ENCODE measurements at places on chromosomes 4 and X.

GRCh38 chr4:25551605-25552004 lies 104.0 kb upstream of the SLC34A2 start:
- DNase-seq, result no peak

DNA sequence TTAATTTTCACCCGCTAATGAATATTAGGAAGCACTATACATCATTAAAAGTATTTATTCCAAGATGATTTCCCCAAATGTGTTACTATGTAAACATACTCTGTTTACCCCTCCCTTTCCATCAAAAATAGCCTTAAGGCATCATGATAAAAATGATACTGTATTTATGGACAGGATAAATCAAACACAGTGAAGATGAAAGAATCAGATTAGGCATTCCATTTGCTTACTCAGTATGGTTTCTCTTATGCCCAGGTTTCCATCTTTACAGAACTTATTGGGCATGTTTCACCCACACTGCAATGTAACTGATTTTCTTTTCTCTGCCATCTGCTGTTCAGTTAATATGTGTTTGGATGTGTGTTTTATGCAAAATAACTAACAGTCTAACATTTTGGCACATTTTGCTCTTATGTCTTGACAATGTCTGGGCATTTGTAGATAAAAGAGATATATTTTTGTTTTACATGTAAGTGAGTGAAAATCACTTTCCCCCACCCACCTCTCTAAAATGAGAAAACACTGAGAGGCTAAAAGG lies 445.2 kb downstream of the RPA4 start:
- no peak for DNase-seq

DNA sequence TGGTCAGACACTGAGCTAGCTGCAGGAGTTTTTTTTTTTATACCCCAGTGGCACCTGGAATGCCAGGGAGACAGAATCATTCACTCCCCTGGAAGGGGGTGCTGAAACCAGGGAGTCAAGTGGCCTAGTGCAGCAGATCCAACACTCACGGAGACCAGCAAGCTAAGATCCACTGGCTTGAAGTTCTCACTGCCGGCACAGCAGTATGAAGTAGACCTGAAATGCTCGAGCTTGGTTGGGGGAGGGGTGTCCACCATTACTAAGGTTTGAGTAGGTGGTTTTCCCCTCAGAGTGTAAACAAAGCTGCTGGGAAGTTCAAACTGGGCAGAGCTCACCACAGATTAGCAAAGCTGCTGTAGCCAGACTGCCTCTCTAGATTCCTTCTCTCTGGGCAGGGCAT lies 537.9 kb upstream of the LCORL start:
- no peak for DNase-seq

- DNase-seq, result no peak
Observed at GRCh38 chr4:98544818-98545414, 113.5 kb downstream of the TSPAN5 start.

DNA sequence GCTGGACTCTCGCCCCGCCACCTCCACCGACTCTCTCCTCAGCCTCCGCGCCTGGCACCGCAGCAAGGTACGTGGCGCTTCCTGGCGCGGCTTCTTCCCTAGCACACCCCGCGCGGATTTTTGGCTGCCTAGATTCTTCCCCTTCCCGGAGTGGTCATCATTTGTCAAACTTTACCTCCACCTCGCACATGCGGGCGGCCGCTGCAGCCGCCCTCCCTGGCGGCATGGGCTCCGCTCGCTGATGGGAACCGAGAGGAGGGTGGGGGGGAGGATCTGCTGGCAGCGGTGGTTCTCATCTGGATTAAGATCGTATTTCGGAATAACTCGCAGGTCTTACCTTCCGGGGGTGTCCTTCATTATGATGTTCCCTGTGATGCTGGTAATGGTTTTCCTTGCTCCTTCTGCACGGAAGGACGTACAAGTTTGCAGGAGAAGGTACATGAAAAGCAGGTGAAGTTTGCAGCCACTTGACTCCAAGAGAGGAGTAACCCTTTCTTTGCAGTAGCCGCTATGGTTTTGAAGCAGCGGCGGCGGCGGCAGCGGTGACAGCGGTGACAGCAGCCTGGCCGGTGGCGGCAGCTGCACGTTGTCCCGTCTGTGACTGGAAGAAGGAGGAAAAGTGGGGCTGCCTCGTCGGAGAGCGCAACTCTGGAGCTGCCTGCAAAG lies 2183.9 kb upstream of the TENM3 start:
- DNase-seq, result no peak

- no peak for DNase-seq
Observed at GRCh38 chr4:55592014-55592413, at the start of gene PDCL2. Gene PDCL2 (minus strand): TSS chr4:55592245. CDS start chr4:55592109, 136 bp downstream.

- DNase-seq, result no peak
Observed at GRCh38 chr4:152243896-152244595, 291.8 kb downstream of the FBXW7 start.

DNA sequence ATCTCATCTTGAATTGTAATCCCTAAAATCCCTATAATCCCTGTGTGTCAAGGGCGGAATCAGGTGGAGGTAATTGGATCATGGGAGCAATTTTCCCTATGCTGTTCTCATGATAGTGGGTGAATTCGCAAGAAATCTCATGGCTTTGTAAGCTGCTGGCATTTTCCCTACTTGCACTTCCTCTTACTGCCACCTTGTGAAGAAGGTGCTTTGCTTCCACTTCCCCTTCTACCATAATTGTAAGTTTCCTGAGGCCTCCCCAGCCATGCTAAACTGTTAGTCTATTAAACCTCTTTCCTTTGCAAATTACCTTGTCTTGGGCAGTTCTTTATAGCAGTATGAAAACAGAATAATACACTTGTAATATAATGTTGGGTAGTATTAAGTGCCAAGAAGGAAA lies 1087.4 kb upstream of the SLIT2 start:
- no peak for DNase-seq

DNA sequence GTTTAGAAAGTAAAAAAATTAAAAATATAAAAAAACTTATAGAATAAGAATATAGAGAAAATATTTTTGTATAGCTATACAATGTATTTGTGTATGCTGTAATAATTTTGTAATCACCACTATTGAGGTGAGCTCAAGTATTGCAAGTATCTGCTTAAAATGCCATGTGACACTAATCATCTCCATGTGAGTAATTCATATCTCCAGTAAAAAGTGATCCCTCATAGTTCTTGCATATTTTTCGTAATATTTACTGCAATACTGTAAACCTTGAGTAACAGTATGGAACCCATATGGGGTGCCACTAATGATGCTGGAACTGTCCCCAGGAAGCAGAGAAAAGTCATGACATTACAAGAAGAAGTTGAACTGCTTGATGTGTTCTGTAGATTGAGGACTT lies 43.2 kb upstream of the HUWE1 start:
- DNase-seq, result no peak

DNA sequence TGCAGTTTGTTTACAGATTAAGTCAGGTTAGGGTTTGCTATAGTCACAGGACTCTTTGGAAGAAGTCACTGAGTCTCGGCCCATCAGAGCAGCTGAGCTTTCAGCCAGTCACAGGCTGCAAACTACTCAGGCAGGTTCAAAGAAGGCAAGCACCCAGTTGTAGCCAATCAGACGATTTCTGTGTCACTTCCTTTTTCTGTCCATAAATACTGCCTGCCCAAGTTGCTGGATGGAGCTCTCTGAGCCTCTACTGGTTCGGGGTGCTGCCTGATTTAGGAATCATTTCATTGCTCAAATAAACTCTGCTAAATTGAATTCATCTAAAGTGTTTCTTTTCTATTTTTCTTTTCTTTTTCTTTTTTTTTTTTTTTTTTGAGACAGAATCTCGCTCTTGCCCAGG lies 7.3 kb upstream of the SH3BP2 start:
- DNase-seq, result no peak

GRCh38 chr4:112031712-112032328 lies 113.4 kb upstream of the FAM241A start:
- no peak for DNase-seq

DNA sequence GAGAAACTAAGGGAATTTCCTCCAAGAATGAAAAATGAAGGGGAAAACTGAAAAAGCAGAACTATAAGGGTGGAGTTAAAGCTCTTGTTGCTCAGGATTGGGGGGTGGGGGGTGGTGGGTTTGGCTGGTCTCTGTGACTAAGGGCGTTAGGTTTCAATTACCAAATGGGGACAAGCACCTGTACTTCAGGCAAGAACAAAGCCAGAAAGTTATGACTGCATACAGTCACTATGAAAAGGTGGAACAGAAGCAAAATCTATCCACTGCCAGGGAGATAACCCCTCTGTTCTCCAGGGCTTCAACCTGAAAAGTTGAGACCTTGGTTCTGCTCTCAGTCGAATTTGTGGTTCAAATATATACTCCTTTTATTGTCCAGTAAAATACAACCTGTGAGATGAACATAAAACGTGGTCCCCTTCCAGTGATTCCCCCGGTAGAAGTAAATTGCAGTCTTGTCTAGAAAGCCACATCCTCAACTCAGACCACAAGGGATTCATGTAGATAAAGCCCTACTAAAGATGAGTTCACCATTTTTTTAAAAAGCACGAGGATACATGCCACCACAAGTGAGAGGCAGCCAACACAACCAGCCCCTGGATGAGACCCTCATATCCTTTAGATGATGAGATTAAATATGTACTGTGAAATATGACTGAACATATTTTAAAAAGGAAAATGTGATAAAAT lies 257.1 kb upstream of the RPS6KA3 start:
- DNase-seq, result no peak

- DNase-seq, result no peak
Observed at GRCh38 chr4:16187455-16187854, 38.8 kb downstream of the TAPT1 start.

DNA sequence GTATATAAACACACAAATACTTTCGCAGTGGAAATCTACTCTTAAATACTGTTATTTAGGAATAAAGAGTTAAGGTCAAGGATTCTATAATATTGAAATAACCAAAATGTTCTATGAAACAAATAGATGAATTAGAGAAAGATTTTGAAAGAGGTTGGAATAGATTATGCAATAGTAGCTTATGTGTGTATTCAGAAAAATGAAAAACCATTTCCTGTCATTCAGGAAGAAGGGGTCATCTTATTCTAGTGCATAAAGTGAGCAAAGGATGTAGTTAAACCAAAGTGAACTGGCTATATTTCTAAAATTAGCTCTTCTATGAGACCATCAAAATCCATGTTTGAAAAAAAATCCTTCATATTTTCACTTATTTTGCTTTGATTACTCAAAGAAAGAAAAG lies 30.0 kb upstream of the MYOZ2 start:
- DNase-seq, result no peak

DNA sequence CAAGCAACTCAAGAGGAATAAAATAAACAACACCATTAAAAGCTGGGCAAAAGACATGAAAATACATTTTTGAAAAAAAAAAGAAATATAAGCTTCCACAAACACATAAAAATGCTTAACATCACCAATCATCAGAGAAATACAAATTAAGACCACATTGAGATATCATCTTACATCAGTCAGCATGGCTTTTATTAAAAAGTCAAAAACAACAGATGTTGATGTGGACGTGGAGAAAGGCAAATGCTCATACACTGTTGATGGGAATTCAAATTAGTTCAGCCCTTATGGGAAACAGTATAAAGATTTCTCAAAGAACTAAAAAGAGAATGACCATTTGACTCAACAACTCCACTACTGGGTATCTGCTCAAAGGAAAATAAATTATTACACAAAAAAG lies 59.6 kb downstream of the STK32B start:
- DNase-seq, result no peak

DNA sequence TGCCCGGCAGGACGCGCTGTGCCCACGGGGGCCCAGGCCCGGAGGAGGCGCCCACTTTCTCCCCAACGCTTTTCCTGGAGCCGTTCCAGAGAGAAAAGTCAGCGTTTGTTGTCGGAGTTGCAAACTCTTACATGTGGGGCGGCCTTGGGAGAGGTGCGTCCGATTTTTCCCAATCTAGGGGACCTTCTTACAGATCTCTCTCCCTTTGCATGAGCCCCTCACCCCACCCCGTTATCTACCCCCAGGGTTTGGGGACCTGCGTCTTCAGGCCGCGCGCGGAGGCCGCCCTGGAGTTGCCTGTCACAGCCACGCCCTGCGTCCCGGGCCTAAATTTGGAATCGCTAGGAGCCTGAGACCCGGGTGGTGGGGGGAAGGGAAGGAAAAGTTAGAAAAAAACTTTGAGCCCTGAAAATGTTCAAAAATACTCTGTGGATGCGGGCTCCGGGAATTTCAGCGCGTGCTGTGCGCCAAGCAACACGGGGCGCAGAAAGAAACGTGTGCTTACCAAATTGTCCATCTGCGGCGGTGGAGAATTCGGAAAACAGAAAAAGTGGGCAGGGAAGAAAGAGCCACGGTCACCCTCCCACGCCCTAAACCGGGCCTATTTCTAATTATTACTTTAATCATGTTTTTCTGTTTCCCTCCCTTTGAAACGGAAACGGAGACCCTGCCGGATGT lies 587 bp downstream of the CD99 start:
- peak; percentile 45 for DNase-seq

DNA sequence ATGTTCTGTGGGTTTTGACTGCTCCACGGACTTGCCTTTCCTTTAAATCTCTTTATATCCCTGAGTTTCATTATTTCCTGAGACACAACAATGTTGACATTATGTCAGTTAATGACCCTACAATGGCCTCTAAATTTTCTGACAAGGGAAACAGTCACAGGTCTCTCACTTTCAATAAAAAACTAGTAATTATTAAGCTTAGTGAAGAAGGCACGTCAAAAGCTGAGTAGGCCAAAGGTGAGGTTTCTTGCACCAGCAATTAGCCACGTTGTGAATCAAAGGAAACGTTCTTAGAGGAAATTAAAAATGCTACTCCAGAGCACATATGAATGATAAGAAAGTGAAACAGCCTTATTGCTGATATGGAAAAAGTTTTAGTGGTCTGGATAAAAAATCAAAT lies 930.2 kb upstream of the GRID2 start:
- no peak for DNase-seq

- DNase-seq, result no peak
Observed at GRCh38 chr4:185567381-185568376, 32.4 kb upstream of the PDLIM3 start.

GRCh38 chrX:131746491-131746968 lies 202.7 kb downstream of the OR13H1 start:
- no peak for DNase-seq

DNA sequence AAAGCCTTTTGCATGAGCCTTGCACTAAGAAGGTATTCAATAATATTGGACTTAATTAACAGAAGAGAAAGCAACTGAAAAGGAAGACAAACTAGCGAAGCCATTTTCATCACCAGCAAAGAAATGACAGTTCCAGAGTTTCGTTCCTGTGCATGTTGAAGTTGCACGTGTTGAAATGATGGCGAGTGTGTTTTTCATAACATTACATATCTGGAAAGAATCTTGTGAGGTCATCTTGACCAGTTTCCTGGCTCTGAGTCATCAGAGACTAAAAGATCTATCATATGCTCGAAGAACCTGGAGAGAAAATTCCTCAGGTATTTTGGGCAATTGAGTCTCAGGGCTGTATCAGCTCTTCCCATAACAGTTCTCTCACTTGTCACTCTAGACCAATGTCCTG lies 106.2 kb upstream of the MAML3 start:
- DNase-seq, result no peak

- no peak for DNase-seq
Observed at GRCh38 chr4:83677656-83678055, 141.7 kb downstream of the GPAT3 start.

GRCh38 chr4:122533841-122534240 lies 77.3 kb upstream of the IL2 start:
- no peak for DNase-seq

GRCh38 chrX:78063687-78064086 lies 40.4 kb upstream of the PGK1 start:
- no peak for DNase-seq

Measured in stimulated activated CD4-positive, alpha-beta T cell treated with anti-CD3 and anti-CD28 coated beads, Interleukin-4, amount 100 ng/mL, for 24 hours (primary cell).